CD4-positive, alpha-beta memory T cell (primary cell): ENCODE measurements at places on chromosomes 5 and 9.
A peak's percentile ranks its signal among the peaks of the same experiment; 100 is the strongest.

GRCh38 chr5:175680020-175680419 lies 22.1 kb downstream of the HRH2 start:
- no peak for DNase-seq

- no peak for DNase-seq
These were observed 19.0 kb upstream of the FAM169A start for GRCh38 chr5:74885170-74885569.

GRCh38 chr5:168796000-168796399 lies 216.8 kb upstream of the PANK3 start:
- DNase-seq = no peak

- DNase-seq = no peak
These were observed 122.4 kb downstream of the TRIO start for GRCh38 chr5:14265570-14265969.

DNA sequence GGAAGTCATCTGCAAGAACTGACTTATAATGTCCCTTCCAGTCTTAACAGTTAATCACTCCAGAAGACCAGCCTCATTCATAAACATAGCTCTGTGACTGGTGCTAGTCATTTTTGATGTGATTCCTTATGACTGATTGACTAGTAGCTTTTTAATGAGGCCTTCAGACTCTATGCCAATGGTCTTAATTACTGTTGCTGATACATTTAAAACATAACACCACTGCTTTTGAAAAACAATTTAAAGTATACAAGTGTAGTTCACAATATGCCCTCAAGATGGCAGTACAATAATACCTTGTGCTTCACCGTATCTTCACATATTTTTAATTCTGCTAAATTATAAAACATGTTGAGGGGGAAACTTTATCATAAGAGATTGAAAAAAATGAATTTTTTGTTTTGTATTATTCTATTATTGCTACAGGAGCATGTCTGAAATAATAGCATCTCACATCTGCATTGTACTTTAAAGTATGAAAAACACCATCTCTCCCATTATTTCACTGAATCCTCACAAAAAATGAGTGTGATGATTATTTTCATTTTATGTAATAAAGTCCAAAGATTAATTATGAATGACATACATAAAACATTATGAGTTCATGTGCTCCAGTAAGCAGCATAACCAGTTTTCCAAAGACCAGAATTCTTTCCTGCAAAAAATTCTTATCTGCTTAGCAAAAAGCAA lies 55.2 kb upstream of the SHISAL2B start:
- DNase-seq = peak; percentile 29

DNA sequence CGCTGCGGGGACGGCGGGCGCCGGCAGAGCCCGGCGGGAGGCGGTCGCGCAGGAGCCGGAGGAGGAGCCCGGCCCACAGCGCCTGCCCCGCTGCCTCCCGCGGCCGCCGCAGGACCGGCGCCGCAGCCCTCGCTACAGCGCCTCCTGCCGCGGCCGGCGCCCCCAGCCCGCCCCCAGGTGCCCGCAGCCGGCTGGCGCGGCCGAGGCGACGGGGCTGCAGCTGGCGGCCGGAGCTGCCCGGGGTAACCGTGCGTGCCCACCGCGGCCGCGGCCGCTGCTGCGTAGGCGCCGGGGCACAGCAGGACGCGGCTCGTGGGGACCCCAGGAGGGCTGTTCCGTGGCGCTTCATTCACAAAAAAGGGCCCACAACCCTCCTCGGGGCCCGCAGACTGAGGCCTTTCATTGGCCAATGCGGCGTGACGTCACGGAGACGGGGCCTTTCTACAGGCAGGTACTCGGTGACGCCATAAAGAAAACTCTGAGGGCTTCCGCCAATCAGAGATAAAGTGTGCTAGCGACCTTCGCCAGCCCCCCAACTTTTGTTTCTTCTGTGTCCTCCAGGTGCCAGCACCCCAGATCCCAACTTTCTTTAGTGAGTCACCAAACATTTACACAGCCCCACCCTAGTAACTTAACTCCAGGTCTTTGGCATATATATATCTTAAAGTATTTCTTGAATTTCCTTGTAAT lies at the start of gene CDC14B:
Gene CDC14B (minus strand): TSS at position 353 of the 690 bp plus-strand sequence. CDS start 465 bp downstream, outside the sequence.
- peak; percentile 51 for DNase-seq

DNA sequence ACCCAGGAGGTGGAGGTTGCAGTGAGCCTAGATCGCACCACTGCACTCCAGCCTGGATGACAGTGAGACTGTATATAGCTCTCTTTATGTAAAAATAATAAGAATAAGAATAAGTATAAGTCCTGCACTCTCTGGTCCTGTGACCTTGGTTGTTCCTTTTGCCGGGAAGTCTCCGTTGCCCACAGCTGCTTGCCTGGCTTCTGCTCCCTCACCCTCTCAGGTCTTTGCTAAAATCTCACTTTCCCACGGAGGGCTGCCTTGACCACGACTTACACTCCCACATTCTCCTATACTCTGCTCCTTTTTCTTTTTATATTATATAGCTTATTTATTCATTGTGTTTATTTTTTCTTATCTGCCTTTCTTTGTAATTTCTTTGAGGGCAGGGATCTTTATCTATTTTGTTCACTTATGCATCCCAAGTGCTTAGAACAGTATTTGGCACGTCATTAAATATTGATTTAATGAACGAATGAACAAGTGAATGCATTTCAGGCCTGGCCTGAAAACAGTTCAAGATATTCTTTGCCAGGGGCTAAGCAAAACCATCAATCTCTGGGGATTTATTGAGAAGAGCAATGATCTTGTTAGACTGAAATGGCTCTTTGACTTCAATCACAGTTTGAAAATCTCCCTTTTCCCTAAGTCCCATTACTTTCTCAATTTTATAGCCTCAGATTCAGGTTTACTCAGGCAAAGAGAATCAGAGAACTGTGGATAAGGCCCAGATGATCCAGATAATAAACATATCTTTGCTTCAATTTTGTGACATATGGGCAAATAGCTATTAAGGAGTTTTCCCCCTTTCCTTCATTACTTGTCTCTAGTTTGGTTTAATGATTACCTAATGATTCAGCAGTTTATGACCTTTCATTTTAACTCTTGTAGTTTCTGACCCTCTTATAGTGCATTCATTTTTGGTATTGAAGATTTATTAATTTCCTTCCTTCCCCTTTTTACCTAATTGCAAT lies 60.8 kb upstream of the TMC1 start:
- no peak for DNase-seq

GRCh38 chr5:3153226-3153858 lies 401.9 kb upstream of the IRX2 start:
- DNase-seq = no peak

DNA sequence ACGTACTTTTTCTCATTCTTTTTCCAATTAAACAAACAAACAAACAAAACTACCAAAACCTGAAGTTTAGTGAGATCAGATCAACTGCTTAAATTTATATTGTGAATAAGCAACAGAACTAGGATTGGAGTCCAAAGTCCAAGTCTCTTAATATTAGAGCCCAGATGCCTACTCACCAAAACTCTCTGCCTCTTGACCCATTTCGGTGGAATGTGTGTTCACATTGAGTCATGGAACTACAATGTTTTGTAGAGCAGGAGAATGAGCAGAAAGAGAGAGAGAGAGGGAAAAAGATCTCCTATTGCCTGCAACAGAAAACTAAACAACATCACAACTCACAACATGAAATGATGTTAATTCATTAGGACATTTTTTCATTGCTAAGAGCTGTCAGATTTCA lies 751.1 kb downstream of the TLR4 start:
- no peak for DNase-seq

DNA sequence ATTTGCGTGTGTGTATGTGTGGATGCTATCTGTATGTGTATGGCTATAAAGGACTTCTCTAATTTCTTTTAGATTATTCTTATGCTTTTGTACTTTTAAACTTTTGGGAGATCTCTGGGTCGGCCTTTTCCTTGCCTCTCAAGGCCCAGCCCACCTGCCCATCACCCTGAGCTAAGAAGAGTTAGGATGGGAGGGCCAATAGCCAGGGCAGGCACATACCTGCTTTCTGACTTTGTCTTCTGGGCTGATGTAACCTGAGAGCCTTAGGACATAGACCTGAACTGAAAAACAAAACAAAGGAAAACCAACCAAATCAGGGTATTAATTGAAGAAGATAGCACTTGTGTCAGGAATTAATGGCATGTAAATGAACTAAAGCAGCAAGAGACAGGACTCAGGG lies 100.2 kb downstream of the IRX1 start:
- DNase-seq = no peak

GRCh38 chr5:41686767-41687166 lies 176.4 kb upstream of the PLCXD3 start:
- no peak for DNase-seq

GRCh38 chr9:94648185-94648584 lies 8.9 kb upstream of the FBP1 start:
- no peak for DNase-seq
